ENCODE measurements at places on chromosomes 12 and 14.
A peak's percentile ranks its signal among the peaks of the same experiment; 100 is the strongest.

DNA sequence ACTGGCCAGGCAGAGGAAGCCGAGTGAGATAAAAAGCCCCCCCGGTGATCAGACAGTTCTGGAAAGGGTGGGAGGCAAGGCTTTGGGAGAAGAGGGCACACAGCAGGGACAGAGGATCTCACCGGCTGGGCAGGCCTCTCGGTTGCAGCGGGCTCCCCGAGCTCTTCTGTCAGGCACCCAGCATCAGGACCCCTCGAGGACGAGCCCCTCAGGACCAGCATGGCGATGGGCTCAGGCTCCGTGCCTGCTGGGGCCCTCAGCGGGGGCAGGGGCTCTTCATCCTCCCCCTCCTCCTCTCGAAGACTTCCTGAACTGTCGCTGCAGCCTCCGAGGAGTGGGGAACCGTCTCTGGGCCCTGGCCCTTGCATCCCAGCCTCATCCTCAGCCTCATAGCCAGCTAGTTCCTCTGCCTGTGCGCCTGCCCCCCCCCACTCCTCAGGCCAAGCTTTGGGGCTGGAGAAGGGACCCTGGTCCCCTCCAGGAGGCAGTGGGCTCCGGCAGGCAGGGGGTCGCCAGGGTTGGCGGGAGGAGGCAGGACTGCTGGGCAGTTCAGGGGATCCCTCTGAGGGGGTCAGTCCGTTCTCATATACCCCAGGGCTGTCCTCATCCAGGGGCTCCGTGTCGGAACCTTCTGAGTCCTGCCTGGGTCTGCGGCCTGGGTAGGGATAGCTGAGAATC is 3.4 kb upstream of the AP1G2 start:
- DNase-seq, result no peak

GRCh38 chr12:48882315-48882687 is 16.6 kb upstream of the RND1 start:
- DNase-seq, result no peak

GRCh38 chr12:131222329-131223139 is 268.8 kb downstream of the ADGRD1 start:
- no peak for DNase-seq

- DNase-seq, result peak; percentile 11
Observed at GRCh38 chr14:91292491-91292890, 48.0 kb upstream of the GPR68 start.

DNA sequence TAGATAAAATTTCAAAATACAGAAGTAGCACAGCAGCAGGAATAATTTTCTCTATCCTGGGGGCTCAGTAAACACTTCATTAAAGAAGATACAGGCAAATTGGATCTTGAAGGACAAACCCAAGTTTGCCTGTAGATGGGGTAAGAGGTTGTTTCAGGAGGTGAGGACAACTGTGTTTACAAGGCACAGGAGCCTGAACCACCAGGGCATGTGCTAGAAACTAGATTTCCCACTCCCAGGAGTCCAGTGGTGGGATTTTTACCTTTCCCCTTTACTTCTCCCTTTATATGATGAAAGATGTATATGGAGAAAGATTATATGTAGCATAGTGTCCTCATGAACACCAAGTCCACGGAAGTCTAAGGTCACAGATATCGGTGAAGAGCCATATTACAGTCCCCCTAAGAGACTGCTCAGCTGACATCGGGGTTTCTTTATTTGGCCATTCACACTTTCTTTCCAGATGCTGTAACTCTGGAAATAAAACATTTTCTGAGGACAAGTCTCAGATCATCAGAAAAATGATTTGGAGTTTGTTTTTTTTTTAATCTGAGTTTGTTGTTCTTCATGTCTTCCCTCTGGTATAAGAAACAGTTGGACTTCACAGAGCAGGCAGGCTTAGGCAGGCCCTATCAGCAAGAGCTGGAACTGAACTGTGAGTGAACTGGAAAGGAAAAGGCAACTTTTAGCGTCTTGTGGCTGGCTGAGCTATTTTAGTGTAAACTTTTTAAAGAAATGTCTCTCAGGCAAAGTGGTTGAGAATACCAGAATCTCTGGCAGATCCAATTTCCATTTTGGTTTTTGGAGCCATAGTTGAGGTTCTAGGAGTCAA is 8.0 kb upstream of the EVL start:
- DNase-seq, result peak; percentile 61

GRCh38 chr12:27583981-27584380 is 60.0 kb downstream of the PPFIBP1 start:
- DNase-seq, result no peak

All from CD4-positive, alpha-beta memory T cell (primary cell).